ENCODE measurements at places on chromosomes 5 and 9.

DNA sequence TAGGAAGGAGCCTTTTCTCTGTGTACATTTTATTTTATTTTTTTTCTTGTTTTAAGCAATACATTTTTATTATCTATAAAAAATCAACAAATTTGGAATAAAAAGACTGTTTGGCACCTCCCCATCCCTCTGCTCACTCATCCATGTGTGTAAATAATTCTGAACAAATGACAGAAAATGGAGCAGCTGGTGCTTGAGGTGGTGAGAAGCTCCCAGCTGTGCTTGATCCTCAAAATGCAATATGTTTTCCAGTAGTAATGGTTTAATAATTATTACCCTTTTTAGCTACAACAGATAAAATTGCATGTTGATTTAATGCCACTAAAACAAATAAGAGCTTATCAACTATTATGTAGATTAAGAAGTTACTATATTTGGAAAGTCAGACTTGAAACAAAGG lies 132.5 kb downstream of the CDH18 start:
- DNase-seq, result no peak

DNA sequence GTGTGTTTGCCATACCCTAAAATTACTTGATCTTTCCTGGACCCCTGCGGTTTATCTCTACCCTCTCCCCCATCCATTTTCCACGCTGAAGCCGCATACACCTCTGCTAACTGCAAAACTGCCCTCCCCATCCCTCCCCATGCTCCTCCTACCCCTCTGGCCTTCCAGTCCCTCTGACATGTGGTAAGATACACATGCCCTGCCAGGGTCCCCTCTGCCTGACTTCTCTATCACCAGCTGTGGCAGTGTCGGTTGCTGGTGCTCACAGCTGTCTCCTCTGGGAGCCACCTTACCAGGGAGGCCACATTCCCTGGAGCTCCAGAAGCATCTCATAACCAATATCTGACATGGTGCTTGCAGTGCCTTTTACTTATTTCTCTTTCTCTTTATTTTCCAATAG lies 58.9 kb upstream of the COL15A1 start:
- DNase-seq, result no peak

DNA sequence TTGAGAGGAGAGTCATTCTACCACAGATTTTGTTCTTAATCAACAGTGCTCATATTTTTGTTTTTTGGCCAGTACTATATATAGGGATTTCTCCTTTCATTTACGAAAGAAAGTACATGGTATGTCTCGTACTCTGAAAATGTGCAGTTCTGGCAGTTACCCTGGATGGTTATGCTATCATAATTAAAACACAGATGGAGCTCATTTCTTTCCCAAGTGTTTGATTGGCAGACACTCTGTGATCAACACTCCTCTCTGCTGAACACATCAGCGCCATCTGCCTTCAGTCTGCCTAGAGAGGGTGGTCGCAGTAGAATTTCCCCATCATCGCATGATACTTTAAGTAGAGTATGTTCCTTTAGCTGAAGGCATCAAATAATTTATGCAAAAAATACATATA lies 64.5 kb downstream of the PAM start:
- no peak for DNase-seq

DNA sequence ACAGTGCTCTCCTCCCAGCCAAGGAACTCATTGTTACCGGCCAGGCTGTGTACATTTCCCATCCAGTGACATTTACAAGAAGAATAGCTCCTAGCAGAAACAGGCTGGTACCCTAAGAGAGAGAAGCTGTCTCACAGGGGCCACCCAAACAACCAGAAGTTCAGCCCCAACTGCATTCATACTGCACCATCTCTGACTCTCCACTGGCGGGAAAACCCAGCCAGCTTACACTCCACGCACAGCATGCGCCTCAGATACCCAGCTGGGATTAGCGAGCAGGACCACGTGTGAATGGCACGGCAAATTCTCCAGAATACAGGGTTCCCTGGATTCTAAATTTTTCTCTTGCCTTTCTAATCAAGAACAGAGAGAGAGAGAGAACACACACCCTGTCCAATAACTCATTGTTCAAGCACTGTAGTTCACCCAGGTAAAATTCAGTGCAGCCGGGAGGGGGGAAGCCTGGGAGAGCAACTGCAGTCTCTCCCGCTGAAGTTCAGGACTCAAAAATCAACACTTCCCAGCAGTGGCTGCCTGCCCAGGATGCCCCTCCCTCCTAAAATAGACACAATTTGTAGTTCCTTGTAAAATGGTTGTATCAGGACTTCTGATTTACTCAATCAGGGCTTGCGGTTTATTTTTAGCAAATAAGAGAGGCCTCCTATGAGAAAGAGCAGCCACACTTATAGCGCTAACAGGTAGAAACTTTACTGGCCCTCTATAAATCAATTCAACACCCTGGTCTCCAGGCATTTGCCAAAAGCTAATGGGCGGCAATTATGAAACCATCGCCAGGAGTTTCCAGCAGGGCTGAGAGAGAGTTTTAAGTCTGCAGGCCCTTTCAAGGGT lies 2.2 kb downstream of the COL23A1 start:
- DNase-seq, result no peak

GRCh38 chr5:142839711-142840346 lies 69.7 kb downstream of the ARHGAP26 start:
- DNase-seq, result no peak

DNA sequence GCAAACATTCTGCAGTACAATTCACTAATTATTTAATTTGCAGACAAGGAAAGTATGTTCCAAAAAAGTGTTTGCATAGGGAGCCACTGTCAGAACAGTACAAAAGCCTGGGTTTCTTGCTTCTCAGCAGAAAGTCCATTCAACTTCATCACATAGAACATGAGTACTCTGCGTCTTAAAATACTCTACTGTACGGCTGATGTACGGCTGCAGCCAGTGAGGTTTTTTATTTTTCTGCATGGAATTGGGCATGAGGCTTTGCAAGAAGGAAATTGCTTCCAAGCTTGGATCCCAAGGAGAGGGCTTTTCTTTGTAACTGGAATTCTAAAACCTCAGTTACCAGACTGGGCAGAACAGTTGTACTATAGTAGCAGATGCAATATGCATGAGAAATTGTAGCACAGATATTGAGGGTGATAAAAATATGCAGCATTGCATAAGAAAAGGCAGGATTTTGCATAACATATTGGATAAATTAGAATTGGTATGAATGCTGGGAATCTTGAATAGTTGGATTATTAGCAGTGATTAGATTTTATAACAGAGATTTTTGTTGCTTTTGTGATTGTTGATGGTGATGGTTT lies 178.1 kb upstream of the CDH9 start:
- no peak for DNase-seq

GRCh38 chr5:159123700-159124099 lies 24.0 kb upstream of the EBF1 start:
- DNase-seq, result no peak

DNA sequence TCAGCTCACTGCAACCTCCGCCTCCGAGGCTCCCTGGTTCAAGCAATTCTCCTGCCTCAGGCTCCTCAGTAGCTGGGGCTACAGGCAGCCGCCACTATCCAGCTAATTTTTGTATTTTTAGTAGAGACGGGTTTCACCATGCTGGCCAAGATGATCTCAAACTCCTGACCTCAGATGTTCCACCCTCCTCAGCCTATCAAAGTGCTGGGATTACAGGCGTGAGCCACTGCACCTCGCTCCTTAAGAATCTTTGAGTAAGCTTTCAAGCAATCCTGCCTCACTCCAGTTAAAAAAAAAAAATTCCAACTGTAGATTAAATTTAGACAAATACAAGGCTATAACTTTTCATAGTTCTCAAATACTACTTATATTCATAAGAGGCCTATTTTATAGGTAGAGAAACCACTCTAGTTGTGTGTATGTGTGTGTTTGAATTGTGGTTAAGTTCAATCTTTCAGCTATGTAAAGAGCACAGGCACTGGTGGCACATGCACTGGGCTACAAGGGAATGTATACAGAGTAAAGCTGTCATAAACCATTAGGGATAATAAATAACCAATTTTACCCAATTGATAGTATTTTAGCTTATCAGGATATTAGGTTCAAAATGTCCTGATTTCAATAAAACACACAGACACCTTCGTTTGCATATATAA lies 50.6 kb upstream of the RAPGEF6 start:
- DNase-seq, result no peak

DNA sequence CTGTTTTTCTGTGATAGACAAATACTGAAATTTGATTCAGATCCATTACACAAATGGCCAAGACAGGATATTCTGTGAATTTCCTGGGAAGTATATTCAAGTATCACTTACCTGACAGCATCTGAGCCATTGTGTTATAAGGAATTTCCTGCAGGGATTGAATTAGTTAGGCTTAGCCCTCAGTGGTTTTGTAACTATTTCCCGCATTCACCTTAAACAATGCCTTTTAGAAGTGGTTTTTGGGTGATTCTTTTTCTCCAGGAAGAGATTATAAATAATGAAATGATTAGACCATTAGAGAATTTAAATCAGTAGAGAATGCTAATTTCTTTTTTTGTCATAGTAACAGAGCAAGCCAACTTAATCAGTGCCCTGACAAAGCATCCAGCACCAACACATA lies 30.6 kb downstream of the ITGA1 start:
- DNase-seq, result no peak

DNA sequence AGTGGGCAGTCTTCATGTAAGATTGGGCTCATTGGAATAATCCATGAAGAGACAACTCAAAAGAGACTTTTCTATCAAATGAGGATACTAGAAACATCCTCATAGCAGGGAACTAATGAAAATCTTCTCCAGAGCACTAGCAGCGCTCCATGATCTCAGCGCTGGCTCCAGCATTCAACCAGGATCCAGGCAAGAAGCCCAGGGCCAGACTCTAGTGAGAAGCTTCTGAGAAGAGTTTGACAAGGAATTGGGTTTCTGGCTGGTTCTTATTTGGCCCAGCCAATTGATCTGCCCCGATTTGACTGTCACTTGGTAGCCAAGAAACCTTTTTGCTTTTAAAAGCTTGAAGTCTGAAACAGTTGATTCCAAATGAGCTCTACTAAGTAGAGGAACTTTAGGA lies 60.1 kb downstream of the AOPEP start:
- no peak for DNase-seq

- no peak for DNase-seq
Observed at GRCh38 chr5:96752341-96753016, 55.3 kb downstream of the ERAP1 start.

DNA sequence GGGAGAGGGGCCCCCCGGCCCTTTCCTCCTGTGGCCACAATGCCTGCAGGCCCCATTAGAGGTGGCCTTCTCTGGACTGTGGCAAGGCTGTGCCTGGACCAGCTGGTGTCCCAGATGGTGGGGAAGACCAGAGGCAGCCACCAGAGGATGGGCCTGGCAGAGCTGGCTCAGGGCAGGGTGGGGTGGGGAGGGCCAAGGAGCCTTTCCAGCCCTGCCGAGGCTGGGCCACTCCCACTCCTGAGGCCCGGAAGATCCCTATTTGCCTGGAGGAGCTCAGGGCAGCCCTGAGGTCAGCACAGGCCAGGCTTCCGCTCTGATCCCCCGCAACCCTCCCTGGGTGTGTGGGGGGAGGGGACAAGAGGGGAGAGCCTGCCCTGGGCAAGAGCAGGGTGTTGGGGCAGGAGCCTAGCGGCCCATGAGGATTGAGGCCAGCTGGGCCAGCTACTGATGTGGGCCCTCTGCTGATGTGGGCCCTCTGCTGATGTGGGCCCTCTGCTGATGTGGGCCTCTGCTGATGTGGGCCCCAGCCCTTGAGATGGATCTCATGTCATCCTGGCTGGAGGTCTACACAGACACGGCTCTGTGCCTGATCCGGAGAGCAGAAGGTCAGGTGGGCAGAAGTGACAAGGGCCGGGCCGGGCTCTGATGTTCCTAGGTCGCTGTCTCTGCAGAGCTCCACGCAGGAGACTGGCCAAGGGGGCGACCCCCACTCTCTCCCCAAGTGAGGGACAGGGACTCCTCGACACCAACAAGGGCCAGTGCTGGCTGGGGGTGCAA lies 6.0 kb downstream of the MRPS2 start:
- no peak for DNase-seq

GRCh38 chr9:19122490-19123042 lies 4.7 kb downstream of the PLIN2 start:
- DNase-seq, result no peak

GRCh38 chr9:31519424-31519823 lies 865.0 kb upstream of the ACO1 start:
- DNase-seq, result no peak

DNA sequence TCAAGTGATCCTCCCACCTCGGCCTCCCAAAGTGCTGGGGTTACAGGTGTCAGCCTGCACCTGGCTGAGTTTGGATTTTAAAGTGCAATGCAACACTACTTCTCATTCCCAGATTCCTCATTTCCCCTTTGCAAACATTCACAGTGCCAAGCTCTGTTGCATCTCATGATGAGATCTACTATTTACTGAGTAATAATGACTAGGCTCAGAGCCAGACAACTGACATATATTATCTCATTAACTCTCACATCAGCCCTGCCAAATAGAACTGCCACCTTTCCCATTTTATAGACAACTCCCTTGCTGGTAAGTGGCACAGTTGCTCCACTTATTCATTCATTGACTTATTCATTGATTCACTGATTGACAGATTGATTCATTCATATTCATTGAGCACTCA lies 7.0 kb downstream of the PDE6A start:
- no peak for DNase-seq

DNA sequence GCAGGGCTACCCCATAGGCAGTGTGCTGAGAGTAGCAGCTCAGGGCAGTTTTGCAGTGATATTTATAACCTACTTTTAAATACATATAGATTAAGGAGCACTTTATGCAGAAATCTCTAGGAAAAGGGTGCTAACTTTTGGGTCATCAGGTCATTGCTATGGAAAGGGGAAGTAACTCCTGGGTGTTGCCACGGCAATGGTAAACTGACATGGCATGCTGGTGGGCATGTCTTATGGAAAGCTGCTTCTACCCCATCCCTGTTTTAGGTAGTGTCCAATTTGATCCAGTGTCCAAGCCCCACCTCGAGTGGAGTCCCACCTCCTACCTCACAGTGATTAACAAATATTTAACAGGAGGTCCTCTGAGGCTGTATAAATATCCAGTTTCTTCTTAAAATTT lies 56.8 kb upstream of the XPA start:
- no peak for DNase-seq

- no peak for DNase-seq
Observed at GRCh38 chr9:103734471-103734870, 359.6 kb upstream of the SMC2 start.

DNA sequence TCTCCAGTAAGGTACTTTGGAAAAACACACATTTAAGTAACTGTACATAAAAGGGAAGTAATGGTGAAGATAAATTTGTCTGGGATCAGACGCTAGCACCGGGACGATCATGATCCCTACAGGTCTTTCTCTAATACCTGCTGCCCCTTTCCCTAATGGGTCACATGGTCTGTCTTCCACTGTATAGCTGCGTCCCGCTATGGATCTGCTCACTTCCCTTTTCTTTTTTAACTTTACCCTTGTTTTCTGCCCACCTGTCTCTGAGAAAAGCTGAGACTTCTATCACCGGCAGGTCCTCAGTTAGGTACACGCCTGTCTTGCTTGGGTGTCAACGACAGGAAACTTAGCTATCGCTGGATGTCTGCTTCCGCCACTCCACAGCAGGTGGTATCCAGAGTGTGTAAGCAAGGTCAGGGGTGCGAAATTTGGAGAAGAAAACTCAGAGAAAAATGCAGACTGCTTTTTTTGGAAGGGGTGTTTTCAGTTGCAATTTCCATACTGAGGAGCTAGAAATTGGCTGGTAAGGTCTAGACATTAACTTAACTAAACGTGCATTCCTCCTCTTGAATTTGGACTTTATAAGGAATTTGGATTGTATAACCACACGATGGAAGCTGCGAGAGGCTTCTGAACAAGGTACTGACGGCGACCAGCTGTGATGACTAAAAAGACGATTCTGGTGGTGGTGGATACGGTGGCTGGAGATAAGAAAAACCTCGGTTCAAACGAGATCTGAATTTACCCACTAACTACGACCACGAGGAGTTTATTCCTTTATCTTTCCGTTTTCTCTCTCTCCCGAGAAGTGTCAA lies 1.1 kb upstream of the ICE1 start:
- DNase-seq, result no peak

- DNase-seq, result no peak
Observed at GRCh38 chr5:117379521-117379920, 804.9 kb upstream of the SEMA6A start.
